Stimulated activated naive CD4-positive, alpha-beta T cell (primary cell): ENCODE measurements at places on chromosomes 5 and 9.
A peak's percentile ranks its signal among the peaks of the same experiment; 100 is the strongest.

DNA sequence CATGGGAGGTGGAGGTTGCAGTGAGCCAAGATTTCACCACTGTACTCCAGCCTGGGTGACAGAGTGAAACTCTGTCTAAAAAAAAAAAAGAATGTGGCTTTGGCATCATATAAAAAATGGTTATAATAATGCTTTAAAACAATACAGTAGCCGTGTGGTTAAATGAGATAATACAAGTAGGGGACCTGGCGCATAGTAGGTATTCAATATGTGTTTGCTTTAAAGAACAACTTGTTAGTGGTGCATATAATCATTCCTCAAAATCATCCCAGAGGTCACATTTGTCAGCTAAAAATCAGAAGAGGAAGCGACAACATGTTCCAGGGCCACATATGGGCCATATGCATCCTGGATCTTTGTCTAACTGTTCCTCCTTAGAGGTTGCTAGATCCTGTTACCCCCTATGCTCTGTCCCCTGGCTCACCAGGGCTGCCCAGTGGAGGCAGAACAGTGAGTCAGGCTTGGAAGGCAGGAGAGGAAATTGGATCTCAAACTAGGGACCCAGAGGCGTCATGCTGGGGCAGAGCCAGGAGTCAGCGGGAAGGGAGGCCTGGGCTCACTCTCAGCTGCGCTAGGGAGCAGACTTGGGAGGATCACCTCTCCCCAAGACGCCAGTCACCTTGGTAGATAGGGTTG lies 27.7 kb downstream of the LHX6 start:
- no peak for DNase-seq

GRCh38 chr5:154479160-154479943 lies 1.3 kb upstream of the HAND1 start:
- DNase-seq, result no peak

GRCh38 chr9:121786543-121786948 lies 135.1 kb downstream of the DAB2IP start:
- DNase-seq, result no peak

GRCh38 chr5:169083394-169084018 lies 217.4 kb downstream of the SLIT3 start:
- DNase-seq, result no peak

DNA sequence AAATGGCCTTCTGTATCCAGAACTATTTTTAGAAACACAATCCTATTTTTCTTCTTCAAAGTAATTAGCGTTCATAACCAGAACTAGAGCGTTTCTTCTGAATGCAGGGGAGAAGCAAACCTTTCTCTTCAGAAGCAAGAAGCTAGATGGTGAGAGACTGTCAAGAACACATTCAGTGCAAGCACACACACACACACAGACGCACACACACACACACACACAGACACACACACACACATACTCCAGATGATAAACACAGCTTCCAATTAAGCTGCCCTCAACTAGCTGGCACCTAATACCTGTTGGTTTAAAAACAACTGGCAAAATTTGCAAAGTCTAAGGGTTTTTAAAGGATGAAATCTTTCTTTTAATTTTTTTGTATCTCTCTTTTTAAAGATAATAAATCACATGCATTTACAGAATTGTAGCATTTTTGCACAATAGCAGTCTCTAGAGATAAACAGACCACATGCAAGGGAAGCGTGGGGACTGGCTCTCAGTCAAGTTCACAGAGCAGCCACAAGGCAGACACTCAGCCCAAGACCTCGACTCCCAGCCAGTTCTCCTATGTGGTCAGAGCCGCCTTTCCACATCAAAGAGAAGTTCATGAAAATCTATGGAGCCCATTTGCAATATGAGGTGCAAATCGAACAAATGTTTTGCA lies 138.5 kb downstream of the TTLL11 start:
- DNase-seq, result no peak

- DNase-seq, result peak; percentile 45
These were observed 162.7 kb downstream of the C9orf50 start for GRCh38 chr9:129458155-129458661.

DNA sequence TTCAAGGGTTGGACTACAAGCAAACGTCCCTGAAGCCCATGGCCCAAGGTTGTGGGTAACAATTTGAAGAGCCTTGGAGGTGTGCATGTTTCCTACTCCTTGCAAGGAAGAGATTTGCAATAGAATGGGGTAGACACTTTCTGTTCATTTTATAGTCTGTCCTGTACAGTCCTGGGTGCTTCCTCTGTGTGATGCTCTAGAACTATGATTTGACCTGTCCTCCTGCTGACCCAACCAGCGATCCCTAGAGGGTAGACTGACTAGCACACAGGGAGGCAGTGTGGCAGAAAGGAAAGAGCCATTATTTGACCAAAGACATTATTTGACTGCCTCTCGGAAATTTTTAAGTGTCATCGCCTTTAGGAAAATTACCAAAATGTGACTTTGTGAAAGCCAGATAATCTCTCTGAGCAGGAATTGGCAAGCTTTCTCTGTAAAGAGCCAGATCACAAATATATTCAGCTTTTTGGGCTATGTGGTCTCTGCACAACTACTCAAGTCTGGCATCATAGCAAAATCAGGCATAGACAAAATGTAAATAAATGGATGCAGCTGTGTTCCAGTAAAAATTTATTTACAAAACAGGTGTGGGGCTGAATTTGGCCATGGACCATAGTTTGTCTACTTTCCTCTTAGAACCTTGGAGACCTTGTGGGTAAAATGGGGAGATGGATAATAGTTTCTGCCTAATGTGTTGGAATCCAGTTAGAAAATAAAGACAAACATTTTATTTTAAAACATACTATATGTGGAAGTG lies 106.8 kb downstream of the DMRT2 start:
- DNase-seq, result no peak

DNA sequence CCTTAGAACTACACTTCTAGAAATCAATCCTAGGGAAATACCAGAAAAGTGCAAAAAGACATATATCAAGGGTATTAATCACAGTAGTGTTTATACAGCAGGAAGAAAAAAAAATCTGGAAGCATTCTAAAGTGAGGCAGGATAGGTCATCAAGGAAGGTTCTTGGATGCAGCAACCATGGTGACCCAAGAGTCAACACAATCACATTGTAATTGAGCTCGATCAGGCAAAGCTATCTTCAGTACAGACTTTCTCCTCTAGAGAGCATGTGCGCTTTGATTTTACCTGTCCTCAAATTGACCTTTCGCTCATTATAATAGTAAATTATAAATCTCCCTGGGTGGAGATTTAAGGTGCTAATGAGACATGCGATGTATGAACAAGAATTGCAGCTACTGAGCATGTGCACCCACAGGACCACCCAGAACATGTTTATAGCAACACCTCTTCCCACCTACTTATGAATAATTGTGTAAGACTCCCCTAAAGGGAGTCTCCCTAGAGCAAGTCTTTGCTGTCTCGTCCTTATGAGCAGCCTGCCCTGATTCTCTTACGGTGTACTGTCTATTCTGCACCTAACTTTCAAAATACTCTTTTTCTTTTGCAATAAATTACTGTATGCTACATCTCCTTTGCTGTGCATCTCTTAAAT lies 297.7 kb downstream of the ATPSCKMT start:
- no peak for DNase-seq

DNA sequence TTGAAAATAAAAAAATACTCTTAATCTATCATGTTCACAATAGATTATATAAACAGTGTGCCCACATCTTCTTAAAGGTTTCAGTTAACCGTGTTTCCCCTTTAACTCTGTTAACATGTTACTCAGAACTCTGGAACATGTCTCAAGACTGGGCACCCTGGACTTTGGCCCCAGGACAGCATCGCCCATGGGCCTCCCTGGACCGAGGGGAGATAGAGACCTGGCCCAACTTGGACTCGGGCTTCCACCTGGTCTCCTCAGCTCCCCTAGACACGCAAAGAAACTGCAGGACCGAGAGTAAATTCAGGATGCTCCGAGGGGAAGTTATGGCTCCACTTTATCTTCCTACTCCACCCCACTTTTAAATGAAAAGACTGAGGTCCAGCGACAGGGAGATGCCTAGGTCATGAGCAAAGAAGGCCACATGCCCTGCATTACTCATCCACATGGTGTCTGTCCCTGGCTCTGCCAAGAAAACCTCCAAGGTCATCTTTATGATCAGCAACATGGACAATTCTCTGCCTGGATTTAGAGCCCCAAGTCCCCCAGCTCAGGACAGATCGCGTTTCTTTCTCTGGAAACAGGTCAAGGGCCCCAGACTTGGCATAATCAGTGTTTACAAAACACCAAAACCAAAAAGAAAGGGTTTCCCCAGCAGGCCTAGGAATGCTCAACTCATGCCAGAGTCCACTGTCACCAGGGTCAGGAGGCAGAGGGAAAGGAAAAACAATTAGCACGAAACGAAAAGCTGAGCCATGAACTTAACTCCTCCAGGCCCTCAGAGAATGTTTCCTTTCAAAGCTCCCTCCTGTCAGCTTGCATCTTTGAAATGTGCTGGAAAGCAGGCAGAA lies 17.4 kb downstream of the GPX3 start:
- no peak for DNase-seq

DNA sequence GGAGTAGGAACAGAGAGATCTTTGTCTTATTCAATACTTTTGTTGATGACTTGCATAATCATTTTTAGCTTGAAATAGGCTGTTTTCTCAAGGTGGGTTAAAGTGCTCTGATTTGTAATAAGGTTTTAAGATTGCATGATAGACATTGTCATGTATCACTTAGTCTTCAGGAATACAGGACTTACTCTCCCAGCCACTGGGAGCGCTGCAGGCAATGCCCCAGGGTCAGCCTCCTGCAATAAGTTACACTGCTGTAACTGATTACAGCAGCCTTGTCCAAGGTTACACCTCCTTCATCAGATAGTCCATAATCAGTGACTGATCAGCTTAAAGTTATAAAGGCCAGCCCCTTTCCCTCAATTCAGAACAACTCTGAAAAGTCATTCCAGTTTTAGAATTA lies 218.6 kb downstream of the ESM1 start:
- no peak for DNase-seq

DNA sequence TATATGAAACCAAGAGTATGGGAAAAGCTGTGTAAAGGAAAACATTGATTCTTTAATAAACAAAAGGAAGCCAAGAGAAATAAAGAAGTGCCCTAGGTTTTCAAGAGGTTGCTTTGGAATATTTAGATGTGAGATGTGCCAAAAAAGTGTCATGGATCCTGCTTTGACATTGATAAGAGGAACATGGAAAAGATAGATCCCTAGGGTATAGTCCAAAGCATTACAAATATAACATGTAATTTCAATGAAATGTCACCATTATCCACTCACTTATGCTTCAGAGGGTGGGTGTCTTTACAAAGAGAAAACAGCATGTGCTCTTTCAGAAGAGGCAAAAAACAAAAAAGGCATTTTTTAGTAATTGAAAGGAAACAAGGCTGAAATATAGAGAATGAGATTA lies 1196.7 kb downstream of the EFNA5 start:
- DNase-seq, result no peak

GRCh38 chr5:175671013-175671412 lies 13.1 kb downstream of the HRH2 start:
- no peak for DNase-seq

DNA sequence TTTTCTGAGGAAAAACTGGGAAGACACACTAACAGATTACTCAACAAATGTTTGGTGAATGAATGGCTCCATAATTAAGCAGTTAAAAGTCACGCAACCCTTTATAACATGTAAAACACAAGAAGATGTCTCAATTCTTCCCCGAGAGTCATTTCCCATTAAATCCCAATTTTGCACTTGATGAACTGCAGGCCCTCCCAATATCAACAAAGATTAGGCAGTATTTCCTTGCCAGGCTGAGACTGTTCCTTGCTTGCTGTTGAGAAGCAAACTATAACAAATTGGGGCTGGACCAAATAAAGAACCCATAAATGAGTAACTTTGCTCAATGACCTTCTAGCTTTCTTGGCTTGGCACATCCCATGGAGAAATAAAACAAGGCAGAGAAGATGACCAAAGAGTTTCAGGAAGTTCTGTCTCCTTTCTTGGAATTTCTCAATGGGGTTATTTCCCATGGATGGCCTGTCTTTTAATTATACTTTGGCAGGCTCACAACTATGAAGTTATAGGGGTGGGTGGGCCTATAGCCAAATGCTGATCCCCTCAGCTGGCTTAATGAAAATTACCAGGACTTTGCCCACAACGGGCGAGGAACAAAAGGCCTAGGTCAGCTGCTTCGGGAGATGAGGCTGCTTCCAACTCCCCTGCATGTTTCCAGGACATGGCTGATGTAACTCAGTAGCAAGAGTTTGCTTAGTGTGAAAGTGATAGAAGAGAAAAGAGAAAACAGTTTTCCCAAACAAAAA lies 243.1 kb upstream of the RFX3 start:
- no peak for DNase-seq

- no peak for DNase-seq
These were observed 98.9 kb upstream of the CPEB4 start for GRCh38 chr5:173789031-173789920.

GRCh38 chr9:1469996-1470395 lies 419.8 kb downstream of the DMRT2 start:
- no peak for DNase-seq

- no peak for DNase-seq
These were observed 59.5 kb upstream of the TMEM215 start for GRCh38 chr9:32723789-32724325.

GRCh38 chr9:122031776-122032175 lies 61.3 kb downstream of the TTLL11 start:
- no peak for DNase-seq

DNA sequence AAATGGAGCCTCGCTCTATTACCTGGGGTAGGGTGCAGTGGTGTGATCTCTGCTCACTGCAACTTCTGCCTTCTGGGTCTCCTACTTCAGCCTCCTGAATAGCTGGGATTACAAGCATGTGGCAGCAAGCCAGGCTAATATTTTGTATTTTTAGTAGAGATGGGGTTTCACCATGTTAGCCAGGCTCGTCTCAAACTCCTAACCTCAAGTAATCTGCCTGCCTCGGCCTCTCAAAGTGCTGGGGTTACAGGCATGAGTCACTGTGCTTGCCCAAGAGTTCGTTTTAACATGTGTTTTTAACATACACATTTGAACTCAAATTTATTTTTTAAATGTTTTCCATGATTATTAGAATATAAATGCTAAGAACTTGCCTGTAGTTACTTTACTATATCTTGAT lies 34.2 kb downstream of the MARCHF6 start:
- no peak for DNase-seq

- DNase-seq, result no peak
These were observed 178.6 kb downstream of the NR2F1-AS1 start for GRCh38 chr5:93402451-93402850.

DNA sequence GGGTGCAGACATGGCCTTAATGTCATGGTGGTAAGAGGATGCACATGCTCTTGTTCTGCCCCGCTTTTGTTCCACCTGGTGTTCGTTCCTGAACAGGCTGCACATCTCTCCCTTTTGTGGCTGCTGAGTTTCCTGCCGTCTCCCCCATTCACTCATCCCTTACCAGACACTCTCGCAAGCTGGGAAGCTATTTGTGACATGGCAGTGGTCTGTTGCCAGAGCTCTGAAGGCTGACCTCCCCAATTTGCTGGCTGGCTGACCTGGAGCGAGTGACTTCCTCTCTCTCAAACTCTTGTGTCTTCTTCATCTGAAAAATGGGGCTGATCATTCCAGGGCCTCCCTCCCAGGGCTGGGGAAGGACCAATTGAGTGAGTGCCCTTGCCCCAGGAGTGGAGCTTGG lies 35.9 kb downstream of the HRH2 start:
- DNase-seq, result no peak

GRCh38 chr9:6405371-6405770 lies 7.6 kb upstream of the UHRF2 start:
- no peak for DNase-seq
